ENCODE measurements at places on chromosomes 3 and 15. TPM values are rescaled to one million over a fixed set of nuclear protein-coding genes. Genes with fewer than 3 reads are reported as not detected.

DNA sequence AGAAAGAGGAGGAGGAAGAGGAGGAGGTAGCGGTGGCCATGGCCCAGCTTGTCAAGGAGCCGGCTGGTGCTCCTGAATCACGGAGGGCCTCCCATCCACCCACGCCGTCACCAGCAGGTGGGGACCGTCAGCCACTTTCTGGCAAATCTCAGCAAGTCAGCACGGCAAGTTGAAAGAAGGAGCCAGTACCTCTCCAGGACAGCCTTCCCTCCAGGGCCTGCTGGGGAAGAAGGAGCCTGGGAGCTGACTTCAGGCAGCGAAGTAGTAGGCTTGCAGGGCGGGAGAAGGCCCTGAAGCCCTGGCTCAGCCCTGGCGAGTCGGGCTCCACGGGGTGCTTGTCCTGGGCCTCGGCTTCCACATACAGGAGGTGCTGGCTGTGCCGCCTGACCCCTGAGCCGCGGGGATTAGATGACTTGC is 99.2 kb upstream of the TRPM1 start:
- DNase-seq: peak; percentile 24

GRCh38 chr3:28109829-28110228 is 131.6 kb upstream of the CMC1 start:
- no peak for DNase-seq

GRCh38 chr3:121063628-121064027 is 155.6 kb downstream of the STXBP5L start:
- DNase-seq: no peak

DNA sequence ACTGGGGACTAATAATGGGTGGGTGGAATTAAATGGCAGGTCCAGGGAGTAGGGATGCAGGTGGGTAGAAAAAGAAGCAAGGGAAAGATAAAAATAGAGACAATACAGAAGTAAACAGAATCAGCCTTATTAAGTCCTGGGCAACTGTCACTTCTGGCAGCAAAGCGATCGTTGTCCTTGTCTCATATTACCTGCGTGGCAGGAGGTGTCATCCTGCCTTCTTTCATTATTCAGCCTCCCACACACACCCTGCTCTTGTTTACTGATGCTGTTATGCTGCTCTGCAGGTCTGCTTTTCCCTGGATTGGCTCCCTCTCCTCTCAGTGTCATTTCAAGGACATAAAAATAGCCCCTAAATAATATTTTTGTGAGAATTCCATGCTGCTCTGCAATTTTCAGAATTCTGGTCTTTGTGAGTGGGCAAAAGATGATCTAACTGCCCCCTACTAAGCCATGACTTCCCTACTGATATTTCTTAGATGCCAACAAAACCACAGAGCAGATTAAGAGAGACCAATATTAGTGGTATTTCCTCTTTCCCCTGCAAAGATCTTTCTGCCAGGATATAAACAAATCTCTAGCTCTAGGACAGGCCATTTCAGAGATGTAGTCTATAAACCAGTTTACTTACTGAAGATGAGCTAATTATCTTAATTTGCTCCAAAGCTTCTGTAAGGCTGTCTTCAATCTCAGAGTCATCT is 8.5 kb downstream of the VEPH1 start:
- DNase-seq: no peak

Gene CFAP161
- total RNA-seq: 0.65 TPM

Gene FBXO40
- not detected for total RNA-seq

GRCh38 chr3:71195492-71195891 is 388.0 kb downstream of the FOXP1 start:
- no peak for DNase-seq

GRCh38 chr3:49415931-49416601 is 3.8 kb downstream of the TCTA start:
- no peak for DNase-seq

DNA sequence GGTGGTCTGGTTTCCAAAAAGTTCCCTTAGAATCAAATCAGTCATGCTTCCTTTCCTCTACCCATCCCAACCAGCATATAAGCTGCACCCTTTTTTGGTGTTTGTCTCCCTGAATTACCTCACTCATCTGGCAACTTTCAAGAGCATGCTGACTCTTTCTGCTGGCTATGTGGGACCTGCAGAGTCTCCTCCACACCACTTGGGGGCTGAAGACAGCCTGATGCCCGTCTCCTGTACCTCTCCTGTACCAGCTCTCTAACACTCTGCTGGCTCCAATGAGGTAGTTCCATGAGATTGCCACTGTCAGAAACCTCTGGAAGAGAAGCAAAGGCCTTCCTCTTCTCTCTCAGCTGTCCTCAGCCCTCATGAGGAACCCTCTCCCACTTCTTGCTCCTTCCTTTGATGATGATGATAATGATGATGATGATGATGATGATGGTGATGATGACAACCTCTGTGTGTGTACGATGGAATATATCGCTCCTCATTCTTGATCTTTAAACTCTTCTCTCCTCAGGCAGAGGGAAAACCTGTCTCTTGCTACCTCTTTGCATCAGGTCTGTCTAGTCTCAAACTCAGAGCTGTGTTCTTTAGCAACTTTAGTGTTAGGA is 257.5 kb downstream of the ZNF621 start:
- no peak for DNase-seq

Gene GRK7
- not detected for total RNA-seq

DNA sequence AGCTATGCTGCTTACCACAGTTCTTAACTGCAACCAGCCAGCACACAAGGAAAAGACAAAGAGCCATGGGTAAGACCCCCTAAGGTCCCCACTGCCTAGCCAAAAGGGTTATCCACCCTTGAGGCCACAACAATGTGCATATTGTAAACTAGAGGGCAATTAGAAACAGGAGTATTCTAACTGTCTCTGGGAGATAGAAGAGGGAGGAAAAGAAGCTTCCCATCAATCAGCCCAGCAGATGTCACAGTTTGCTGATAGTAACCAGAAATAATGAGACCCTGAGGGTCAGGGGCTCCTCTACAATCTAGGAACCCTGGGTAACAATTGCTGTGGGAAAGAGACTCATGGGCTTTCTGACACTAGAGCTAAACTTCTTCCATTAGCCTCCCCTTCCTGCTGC is 20.6 kb upstream of the IFT57 start:
- no peak for DNase-seq

GRCh38 chr3:111541911-111542483 is at the start of gene CD96:
Gene CD96, plus strand, starts transcription at chr3:111542197. Its CDS starts 52 bp downstream, at chr3:111542249.
- no peak for DNase-seq

- DNase-seq: no peak
These were observed 25.6 kb downstream of the ANXA2 start for GRCh38 chr15:60372227-60372626.

DNA sequence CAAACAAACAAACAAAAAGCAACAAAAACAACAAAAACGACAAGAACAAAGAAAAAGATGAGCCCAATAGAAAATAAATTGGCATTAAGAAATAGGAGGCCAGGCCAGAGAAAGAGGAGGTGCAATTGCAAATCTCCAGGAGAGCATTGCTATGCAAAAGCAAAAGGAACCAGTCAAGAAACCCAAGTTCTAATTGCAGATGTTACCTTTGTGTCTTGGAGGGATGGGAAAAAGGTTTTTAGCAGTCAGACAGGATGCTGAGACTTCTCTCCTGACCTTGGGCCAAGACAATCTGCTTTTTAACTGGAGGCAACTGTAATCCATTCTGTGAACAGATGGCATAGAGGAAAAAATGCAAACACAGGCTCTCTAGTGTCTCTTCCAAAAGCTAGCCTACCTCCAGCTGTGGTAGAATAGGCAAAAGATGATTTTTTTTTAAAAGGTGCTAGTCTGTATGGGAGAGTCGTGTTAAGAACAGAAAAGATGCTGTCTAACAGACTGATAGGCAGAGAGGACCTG is 56.4 kb downstream of the LSAMP start:
- DNase-seq: no peak

Gene ISLR
- total RNA-seq: not detected

GRCh38 chr3:120144267-120144666 is 50.0 kb upstream of the GSK3B start:
- no peak for DNase-seq

GRCh38 chr15:72599855-72600464 is 54.5 kb upstream of the GOLGA6B start:
- DNase-seq: peak; percentile 56
